ENCODE measurements at places on chromosomes 2 and 18.

GRCh38 chr18:6054256-6054842 lies 159.0 kb upstream of the TMEM200C start:
- no peak for DNase-seq

DNA sequence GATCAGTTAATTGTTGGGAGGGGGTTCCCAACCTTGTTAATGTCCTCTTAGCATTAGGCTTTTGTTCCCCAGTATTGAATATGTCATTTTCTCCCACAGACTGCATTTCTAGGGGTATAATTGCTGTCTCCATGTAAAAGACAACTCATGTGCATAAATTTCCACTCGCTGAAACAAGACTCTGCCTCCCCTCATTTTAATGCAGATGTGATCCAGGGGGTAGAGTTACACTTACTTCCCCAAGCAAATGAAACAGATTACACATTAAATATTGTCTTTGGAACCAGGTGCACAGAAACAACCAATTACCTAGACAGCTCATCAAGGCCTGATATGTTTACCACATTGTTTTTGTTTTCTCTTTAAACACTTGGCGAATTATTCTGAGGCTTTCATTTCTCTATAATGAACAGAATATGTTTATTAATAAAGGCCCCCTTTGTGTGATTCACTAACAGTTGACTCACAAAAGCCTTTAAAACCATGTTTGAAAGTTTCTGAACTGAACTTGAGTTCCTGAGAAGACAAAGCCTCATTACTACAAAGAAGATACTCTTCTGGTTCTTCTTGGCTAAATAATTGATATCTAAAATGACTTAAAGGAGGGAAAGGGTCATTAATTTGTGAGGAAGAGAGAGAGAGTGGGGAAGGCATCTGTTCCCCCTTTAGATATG lies 15.0 kb upstream of the ACVR1 start:
- DNase-seq, result no peak

GRCh38 chr2:3039188-3040065 lies 338.2 kb downstream of the EIPR1 start:
- no peak for DNase-seq

DNA sequence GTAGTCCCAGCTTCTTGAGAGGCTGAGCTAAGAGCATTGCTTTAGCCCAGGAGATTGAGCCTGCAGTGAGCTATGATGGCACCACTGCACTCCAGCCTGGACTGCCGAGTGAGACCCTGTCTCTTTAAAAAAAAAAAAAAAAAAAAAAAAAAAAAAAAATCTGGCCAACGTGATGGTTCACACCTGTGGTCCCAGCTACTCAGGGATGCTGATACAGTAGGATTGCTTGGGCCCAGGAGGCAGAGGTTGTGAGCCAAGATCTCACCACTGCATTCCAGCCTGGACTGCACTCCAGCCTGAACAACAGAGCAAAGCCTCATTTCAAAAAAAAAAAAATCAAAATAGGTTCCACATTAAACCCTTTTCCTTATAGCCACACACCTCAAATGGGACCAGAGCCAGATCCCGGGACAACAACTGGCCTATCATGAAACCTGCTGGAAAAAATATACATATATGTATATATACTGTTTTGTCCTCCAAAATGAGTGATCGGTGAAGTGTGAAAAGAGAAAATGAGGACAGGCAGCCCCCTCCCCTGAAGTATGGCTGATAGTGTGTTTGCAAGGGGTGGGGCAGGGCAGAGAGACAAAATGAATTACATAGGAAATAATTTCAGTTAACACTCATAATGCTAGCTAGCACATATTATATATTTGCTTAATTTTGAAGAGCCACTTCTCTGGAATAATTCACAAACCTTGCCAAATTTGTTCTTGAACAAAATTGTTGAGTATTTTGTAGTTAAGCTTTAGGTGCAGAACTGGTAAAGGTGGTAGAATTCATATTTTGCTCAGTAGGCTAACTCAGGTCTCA lies 22.9 kb downstream of the MAPRE2 start:
- DNase-seq, result no peak

- DNase-seq, result no peak
These were observed 99.2 kb downstream of the NFATC1 start for GRCh38 chr18:79494936-79495335.

DNA sequence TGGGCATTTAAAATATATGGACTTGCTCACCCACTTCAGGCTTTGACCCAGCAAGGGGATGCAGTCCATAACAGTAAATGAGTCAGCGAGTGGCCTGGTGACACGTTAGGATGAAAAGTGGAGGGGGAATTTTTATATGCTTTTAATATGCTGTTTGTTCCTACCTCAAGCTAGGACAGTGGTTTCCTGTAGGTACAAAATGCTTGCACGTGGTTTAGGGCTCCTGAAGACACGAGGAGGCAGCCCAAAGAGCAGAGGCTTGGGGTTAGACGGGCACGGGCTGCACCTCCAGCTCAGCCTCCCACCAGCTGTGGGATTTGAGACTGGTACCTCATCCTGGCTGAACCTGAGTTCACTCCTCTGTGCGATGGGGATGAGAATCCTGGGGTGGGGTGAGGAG lies 306.2 kb upstream of the CXCR4 start:
- DNase-seq, result peak; percentile 16

GRCh38 chr18:75790796-75791195 lies 363.3 kb upstream of the SMIM21 start:
- no peak for DNase-seq

DNA sequence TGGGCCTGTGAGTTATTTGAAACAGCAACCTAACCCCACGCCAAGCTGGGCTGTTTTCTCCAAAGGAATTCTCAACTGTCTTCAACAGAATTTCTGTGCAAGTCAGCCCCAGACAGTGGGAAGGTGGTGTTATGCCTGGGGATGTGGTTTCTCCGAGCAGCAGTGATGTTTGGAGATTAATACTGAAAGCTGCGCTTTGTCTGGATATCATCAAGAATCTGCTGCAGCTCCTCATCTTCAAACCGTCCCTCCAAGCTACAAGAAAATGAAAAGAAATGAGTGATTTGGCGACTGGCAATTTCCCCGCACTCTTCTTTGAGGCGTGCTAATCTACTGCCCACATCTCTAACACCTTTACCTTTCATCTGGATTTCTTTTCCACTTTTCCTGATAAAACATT lies 10.0 kb downstream of the POLR2D start:
- DNase-seq, result no peak

- no peak for DNase-seq
These were observed 42.5 kb upstream of the SCN1A start for GRCh38 chr2:166170356-166170755.

DNA sequence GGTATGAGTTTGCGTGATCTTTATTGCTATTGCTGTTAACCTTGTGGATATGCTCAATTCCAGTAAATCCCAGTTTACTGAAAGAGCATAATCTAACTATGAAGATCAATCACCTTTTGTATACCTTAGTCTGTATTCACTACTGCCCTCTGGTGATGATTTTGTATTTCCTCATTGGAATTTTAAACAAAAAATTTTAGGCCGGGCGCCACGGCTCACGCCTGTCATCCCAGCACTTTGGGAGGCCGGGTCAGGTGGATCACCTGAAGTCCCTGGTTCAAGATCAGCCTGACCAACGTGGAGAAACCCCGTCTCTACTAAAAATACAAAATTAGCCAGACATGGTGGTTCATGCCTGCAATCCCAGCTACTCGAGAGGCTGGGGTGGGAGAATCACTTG lies 5.1 kb downstream of the COMMD1 start:
- no peak for DNase-seq

- no peak for DNase-seq
These were observed 29.3 kb upstream of the HS6ST1 start for GRCh38 chr2:128347701-128348539.

DNA sequence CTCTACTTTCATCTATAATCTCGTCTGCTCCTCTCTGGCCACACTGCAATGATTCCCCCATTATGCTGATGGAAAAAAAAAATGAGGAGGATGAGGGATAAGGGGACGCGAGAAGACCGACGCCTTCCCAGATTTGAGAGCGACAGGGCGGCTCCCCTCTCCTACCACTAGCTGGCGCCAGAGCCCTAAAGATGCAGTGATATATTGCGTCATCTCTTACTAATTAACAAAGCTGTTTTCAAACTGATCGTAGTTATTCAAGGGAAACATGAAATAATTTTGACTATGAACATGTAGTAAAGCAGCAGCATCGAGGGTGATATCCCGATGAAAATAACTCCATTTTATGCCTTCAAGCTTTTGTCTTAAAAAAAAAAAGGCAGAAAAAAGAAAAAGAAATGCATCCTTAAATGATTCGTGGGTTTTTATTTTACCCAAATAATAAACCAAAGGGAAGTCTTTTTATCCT lies 48.0 kb upstream of the HNRNPA3 start:
- DNase-seq, result peak; percentile 85

GRCh38 chr2:44943693-44944101 lies 2.2 kb downstream of the SIX3 start:
- no peak for DNase-seq

DNA sequence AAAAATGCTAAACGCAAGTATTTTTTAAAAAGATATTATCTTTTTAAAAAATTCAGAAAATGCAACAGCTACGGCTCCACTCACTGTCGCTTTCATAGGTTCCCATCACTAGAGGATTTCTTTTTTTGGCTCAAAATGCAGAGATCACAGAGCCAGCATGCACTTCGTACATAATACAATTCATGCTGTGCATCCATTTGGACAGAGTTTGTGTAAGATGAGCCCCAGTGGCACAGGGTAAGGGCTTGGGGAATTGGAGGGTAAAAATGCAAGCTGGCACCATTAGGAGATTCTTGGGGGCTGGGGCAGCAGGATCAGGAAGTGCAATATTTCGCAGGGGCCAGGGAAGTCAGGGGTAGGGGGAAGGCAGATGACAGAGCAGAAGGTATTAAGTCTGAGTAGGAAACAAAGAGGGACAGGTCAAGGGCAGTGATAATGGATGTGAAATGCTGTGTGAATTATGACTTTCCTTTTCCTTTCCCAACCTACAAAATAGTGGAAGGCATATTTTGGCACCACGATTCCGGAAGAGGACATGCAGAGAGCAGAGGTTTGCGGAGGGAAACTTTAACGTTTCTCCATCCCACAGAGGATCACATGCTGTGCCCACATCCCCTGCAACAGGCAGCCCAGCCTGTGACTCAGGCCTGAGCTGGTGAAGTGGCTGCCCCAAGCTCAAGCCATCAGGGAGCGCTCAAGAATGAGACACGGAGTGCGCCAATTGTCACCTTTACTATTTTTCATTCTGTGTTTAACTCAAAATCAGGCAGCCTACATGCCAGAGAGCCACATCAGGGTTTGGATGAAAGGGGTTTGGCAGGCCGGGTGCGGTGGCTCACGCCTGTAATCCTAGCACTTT lies 4.7 kb downstream of the CAPG start:
- peak; percentile 84 for DNase-seq

- DNase-seq, result no peak
These were observed 116.8 kb downstream of the MSH2 start for GRCh38 chr2:47519604-47520301.

- no peak for DNase-seq
These were observed 142.0 kb downstream of the COPS8 start for GRCh38 chr2:237227592-237228280.

DNA sequence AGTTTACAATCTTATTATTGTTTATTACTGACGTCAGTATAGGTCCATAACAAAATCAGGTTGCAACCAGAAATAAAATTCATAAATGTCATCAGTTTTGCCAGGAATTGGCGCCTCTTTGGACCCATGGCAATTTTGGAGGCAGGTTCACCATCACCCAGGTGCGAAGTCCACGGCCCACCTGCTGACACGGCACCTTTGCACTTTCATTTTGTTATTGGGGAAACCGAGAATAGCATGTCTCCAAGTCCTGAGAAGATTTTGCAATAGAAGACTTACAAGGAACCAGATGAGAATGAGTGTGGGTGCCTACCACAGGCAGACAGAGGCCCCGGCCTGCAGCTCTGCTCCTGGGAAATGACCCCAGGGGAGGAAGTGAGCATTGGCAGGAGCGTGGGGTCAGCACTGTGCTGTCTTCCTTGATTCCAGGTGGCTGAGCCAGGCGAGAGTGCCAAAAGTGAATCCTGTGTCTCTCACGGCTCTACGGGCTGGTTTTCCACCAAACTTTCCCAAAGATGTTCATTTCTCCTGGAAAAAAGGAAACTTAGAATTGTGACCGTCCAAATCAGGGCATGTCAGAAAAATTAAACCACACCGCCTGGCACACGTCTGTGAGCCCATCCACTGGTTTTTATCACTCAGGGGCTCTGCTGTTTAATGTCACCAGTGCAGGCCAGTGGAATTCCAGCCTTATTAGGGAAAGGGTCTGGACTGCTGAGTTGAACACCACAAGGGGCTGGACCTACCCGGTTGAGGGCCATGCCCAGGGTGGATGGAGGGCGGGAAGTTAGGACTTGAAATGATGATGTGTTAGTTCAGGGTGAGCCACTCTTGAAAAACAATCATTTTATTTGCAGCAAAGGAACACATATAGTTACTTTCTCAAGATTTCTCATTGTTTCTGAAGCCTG lies 96.5 kb downstream of the PTGR3 start:
- no peak for DNase-seq

DNA sequence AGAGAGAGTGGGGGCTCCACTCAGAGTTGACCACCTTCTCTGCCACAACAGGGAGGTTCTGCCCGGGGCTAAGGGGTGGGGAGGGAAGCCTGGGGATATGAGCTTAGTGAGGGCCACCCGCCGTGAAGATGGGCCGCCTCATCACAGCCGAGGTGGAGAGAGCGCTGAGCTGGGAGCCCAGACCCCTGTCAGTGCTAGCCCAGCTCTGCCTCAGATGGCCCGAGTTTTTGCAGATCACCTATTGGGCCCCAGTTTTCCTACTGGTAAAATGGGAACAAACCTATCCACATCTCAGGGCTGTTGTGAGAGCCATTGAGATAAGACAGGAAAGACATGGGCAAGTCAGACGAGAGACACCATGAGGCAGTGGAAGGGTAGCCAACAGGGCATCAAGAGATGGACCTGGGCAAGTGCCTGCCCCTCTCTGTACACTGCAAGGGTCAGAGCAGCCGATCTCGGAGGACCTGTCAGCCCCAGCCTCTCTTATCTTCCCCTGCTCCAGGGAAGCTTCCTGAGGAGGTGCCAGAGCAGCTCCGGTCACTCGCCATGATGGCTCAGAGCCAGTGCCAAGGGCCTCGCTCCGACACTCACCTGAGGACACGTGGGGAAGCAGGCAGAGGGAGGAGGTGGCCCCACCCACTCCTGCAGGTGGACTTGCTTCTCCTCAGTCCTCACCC lies 88.9 kb downstream of the MCFD2 start:
- DNase-seq, result no peak

DNA sequence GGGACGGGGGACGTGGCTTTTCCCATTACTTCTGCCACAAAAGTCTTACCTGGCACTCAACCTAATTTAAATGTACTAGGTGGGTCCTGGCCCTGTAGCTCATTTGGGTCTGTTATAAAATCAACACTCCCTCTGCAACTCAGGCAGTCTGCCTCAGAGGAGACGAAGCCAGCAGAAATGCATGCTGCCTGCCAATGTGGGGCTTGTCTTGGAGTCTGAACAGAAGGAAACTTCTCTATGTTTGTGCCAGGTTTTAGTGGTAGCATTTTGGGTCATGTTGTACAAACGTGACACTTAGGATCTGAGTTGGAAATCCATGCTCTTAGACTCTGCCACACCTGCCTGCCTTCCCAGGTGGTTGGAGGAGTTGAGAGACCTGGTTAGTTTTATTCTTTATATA lies 292.5 kb upstream of the FAM98A start:
- DNase-seq, result no peak

- DNase-seq, result no peak
These were observed 516.2 kb upstream of the MYT1L start for GRCh38 chr2:2847209-2847676.

GRCh38 chr2:62685256-62685655 lies 20.3 kb upstream of the EHBP1 start:
- DNase-seq, result no peak

- no peak for DNase-seq
These were observed 35.9 kb upstream of the CCDC93 start for GRCh38 chr2:118049816-118050140.

- no peak for DNase-seq
These were observed 127.8 kb downstream of the MYO3B start for GRCh38 chr2:170305711-170306110.

All from activated CD4-positive, alpha-beta T cell treated with anti-CD3 and anti-CD28 coated beads, Interleukin-2, amount 10 ng/mL, durations not matched to agents 7 days and 5 days (primary cell).